ENCODE measurements at places on chromosomes 2 and 18.

DNA sequence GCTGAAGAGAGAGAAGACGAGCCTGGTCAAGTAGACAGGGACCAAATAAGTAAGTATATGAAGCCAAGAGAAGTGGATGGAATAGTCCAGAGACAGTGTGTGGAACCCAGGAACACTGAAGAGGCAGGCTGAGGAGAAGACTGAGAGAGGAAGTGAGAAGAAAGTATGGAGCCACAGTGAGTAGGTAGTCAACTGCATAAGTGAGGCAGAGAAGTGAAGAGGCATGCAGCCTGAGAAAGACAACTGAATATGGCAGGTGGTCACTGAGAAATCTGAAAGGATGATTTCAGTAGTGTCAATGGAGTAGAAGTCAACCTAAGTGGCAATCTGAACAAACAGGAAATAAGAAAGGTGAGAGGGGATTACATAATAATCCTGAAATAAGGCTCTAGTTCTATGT lies 55.4 kb downstream of the CWC22 start:
- no peak for DNase-seq

- DNase-seq = no peak
Measured at GRCh38 chr2:240619506-240620148, 5.7 kb upstream of the GPR35 start.

- DNase-seq = no peak
Measured at GRCh38 chr2:121095257-121096080, 189.5 kb downstream of the TFCP2L1 start.

DNA sequence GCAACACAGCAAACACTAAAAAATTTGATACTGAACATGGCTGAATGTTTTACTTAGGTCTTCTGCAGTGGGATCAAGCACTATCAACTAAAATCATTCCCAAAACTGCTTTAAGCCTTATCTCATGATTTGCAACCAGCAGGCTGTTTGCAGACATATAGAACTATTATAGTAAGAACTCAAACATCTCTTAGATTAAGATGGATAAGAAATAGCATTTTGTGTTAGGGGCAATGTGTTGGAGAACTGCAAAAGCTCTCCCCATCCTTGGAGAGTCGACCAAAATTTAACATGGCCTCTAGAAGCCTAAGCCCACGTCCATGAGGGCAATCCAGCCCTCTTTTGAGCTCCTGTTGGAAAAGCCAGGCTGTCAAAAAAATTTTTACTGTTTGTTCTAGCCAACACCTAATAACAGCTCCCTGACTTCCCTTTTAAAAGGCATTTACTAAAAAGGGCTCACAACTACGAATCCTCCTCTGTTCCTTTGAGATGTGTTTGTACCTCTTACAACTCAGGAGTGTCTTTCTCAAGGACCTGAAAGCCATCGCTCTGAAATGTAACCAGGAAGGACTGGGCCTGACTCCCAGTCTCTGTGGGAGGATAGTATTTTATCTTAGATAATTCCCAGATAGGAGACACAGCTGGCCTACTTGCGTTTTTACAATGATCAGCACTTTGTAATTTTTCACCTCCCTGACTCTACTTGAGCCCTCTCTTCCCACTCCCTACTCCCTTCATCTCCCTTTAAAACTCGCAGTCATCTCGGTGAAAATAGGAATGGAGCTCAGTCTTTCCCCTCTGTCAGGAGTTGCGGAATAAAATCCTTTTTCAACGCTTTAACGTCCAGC lies 1.4 kb downstream of the KRCC1 start:
- no peak for DNase-seq

DNA sequence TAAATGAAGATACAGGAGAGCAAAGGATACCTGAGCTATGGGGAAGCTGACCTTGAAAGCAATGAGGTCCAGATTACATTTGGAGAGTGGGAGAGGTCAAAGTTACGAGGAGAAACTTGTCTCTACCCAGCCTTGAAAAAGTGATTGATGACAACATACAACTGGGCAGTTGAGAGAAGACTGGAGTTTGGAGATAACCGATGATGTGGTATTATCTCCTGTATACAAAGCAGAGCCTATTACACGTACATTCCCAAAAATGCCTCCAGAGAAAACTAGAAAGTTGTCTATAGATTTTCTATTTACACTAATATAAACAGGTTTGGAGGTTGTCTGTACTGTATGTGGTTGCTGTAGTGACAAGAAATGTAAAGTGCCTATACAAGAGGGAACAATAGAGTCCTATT lies 28.3 kb downstream of the ARL5A start:
- no peak for DNase-seq

DNA sequence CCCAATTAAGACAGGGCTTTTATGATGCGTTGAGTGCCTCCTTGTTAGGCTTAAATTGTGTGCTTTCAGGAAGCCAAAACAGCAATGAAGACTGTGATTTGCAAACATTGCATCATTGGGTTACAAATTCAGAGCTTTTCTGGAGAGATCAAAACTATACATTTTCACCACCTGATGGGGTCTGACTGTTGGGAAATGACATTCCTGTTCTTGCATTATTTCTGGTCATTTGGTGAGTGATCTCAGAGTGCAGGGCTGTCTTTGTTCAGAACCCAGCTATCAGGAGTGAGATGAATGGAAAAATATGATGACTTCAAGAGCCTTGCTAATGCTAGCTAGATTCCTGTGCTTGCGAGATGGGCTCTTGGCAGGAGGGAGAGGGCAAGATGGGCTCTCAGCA lies 39.1 kb downstream of the SH3RF3 start:
- DNase-seq = no peak

DNA sequence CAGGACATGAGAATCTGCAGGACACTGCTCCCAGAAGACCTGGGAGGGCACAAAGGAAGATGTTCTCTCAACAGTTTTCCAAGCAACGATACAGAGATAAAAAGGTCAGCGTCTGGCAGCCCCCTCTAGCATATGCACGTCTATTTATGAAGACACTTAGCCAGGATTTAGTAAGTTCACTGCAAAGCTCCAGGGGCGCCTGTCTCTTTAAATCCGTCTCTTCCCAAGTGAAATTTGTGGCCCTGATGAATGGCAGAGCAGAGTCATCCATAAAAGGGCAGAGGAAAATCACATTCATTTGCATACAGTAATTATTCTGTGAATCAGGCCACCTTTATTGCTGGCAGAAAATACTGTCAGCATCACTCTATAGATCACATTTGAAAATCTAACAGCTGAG lies 390.9 kb upstream of the SMIM21 start:
- DNase-seq = no peak

GRCh38 chr2:28620291-28620793 lies 124.5 kb downstream of the PLB1 start:
- DNase-seq = no peak

DNA sequence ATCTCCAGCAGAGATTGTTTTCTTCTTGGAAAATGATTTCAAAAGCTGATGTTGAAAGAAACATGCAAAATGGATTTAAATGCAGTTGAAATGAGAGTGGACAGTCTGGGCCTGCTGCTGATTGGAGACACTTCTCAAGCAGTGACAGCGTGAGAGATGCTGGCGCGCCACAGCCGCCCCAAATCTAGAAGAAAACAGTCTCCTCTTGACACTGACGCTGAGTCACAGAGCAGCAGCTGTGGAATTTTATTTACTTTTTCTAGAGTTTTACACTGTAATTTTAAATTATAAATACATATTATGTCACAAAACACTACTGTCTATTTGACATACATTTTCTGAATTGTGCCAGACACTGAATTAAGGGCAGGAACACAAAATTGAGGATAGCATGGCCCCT lies 121.8 kb upstream of the TMEM200C start:
- DNase-seq = no peak

DNA sequence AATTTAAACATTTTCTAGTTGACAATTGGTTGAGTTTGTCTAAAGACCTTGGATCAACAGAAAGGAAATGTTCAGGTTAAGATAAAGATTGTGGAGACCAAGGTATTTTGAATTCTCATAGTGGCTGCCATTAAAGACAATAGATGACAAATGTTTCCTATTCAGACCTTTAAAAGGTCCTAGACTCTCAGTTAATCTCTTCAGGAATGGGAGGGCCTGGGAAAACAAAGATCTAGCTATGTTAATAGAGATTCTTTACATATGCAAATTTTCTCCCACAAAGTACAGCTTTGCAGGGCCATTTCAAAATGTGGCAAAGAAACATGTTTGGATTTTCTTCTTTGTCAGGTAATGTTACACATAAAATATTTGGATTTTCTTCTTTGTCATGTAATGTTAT lies 403.9 kb downstream of the SPAG16 start:
- no peak for DNase-seq

DNA sequence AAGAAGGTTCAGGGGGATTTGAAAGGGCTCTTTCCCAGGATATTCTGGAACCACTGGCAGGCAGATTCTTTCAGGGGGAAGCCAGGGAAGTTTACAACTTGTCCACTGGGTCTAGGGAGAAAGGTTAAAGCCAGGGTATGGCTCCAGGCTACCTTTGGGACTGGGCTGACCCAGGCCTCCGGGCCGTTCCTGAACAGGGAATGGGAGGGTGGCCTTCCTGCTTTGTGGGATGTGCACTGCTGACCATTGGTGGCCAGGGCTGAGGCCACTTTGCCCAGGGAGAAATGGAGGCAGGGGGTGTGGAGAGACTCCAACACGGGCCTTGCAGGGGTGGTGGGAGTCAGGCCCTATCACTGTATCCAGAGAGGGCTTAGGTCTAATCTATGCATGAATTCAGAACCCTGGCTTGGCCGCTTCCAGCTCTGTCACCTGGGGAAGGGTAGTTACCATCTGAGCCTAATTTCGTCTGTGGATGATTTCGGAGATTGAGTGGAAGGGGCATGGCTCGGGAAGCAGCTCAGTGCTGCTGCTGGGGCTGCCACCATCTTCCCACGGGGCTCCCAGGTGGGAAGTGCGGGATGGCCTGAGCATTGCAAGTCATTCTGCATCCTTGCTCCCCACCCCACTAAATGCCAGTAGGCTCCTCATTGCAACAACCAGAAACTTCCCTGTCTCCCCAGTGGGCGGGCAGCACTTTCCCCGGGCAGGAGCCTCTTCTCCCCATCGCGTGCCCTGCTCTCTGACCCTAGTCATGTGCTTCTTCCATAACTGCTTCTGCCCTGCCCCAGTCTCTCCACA lies 57.1 kb upstream of the OTOF start:
- no peak for DNase-seq

- no peak for DNase-seq
Measured at GRCh38 chr2:48750128-48750739, 5.3 kb downstream of the LHCGR start.

DNA sequence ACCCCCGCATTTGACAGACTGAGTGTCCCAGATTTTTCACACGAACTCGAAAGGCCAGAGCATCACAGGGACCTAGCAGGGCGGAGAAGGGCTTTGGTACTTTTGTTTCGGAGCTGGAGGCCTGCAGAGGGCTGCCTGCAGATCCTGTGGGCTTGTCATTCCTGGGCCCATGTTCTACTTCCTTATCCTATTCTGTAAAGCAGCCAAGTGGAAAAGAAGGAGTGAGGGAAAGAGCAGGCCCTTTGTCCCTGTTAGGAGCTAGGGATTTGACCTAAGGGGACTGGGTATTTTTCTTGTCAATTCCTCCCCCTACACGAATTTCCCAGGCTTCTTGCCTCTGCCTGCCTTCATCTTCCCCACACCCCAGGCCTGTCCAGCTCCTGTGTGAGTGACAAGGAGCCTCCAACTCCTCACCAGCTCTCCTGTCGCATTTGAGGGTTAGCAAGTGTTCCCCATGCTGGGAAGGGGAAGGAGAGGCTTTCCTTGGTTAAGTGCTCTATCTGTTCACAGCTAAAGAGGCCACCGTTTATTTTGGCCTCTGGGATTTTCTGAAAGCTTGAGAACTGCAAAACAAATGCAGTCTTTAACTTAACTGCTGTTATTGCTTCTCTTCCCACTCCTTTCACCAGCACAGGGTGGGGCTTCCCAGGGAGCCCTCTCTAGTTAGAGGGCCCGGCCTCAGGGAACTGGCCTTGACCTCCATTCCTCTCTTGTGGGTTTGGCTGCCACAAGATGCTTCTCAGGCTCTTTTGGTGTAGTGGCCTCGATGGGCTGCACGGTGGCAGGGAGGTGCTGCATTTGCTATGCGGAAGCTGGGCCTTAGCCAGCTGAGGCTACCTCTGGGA lies 61.2 kb downstream of the SGPP2 start:
- DNase-seq = no peak

- DNase-seq = no peak
Measured at GRCh38 chr2:150695451-150696135, 208.1 kb upstream of the RND3 start.

- no peak for DNase-seq
Measured at GRCh38 chr2:2764739-2765138, 433.7 kb upstream of the MYT1L start.

- no peak for DNase-seq
Measured at GRCh38 chr2:235265348-235265965, 228.4 kb upstream of the AGAP1 start.

- no peak for DNase-seq
Measured at GRCh38 chr18:77268456-77268855, 18.8 kb downstream of the GALR1 start.

DNA sequence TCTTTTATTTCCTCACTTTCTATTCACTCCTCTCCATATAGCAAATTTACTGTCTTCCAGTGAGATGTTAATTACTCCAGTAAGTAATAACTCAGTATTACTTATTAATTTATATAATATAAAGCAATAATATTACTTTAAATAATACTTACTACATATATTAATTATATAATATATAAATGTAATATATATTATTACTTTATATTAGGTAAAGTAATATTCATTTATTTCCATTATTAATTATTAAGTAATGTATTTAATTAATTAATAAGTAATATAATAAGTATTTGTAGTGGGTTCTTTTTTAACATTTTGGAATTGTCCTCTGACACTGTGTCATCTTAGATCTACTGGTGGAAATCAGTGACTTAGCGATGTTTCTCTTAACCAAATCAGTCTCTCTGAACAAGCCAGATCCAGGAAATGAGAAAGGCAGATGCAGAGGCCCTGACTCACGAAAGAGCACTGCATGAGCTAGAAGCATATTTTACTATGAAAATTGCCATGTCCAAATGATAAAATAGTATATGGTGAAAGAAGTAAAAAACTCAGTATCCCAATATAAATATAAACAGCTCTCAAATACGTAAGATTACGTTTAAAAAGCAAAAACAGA lies 115.9 kb downstream of the DSEL start:
- no peak for DNase-seq

GRCh38 chr2:50347358-50348044 lies 684.4 kb downstream of the NRXN1 start:
- no peak for DNase-seq

DNA sequence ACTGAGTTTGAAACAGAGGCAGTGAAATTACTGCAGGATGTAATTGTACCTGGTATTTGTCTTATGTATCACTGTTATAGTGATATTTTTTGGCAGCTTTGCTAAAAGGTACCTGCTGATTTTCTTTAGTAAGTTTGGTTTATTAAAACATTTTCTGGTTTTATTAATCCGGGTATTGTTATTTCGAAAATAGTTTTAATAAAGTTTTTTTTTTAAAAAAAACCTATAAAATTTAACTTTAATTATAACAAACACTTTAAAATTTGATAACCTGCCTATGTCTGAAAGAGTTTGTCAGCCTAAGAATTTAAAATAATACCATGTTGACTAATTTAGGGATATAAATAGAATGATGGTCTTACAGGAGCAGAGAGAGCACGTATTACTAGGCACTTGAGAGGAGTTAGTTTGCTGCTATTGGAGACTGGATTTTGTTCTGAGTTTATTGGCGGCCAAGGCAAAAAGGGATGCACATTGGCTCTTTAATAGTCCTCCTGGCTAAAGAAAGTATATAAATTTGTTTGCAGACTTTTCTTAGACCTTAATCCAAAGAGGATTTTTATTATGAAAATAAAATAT lies 12.1 kb downstream of the EHBP1 start:
- DNase-seq = no peak

- no peak for DNase-seq
Measured at GRCh38 chr2:28250006-28250405, 142.7 kb upstream of the FOSL2 start.

Data from T-helper 1 cell (primary cell).